Kidney (tissue), 22 donors: ENCODE measurements at places on chromosomes 12 and 14. TPM values are rescaled to one million over a fixed set of nuclear protein-coding genes. Genes with fewer than 3 reads are reported as not detected.

The GLIPR1L1 gene
- not detected for polyA plus RNA-seq

The CMTM5 gene
- polyA plus RNA-seq: 1.1 TPM

The MYF5 gene
- not detected for polyA plus RNA-seq

The CIDEB gene
- 49.7 TPM for polyA plus RNA-seq

The TAS2R10 gene
- not detected for polyA plus RNA-seq

The ACACB gene
- polyA plus RNA-seq: 13.8 TPM

The KRT86 gene
- not detected for polyA plus RNA-seq

The HNRNPA1 gene
- polyA plus RNA-seq: 648 TPM

The PRPH gene
- polyA plus RNA-seq: 0.71 TPM

The IFI27 gene
- 356 TPM for polyA plus RNA-seq

The NUP37 gene
- 26.7 TPM for polyA plus RNA-seq

The SIX1 gene
- 0.13 TPM for polyA plus RNA-seq

The AKAP3 gene
- polyA plus RNA-seq: 2.3 TPM

The MGP gene
- polyA plus RNA-seq: 745 TPM

The ADGRD1 gene
- polyA plus RNA-seq: 1.7 TPM

The SLC17A8 gene
- polyA plus RNA-seq: 0.09 TPM

The PPM1H gene
- polyA plus RNA-seq: 8.7 TPM

The SRRM4 gene
- 0.17 TPM for polyA plus RNA-seq

DNA sequence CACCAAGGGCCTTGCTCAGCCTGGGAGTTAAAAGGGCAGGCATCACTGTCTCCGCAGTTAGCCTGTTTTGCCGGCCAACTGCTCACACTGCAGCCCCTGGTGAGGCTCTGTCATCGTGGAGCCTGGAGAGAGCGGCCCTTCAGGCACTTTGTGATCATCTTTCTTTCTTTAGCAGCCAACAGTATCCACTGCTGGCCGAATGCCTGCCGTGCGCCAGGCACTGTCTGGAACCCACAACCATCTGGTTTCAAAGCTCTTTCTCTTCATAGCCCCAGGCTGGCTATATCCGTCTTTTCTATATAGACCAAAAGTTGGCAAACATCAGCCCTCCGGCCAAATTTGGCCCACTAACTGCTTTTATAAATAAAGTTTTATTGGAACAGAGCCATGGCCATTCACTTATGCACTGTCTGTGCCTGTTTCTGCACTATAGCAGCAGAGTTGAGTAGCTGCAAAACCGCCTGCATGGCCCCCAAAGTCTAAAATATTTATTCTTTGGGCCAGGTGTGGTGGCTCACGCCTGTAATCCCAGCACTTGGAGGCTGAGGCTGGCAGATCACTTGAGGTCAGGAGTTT lies 29.5 kb downstream of the SLC8B1 start:
- DNase-seq: no peak

- no peak for DNase-seq
Observed at GRCh38 chr12:103964805-103965204, 867 bp upstream of the TDG start.

DNA sequence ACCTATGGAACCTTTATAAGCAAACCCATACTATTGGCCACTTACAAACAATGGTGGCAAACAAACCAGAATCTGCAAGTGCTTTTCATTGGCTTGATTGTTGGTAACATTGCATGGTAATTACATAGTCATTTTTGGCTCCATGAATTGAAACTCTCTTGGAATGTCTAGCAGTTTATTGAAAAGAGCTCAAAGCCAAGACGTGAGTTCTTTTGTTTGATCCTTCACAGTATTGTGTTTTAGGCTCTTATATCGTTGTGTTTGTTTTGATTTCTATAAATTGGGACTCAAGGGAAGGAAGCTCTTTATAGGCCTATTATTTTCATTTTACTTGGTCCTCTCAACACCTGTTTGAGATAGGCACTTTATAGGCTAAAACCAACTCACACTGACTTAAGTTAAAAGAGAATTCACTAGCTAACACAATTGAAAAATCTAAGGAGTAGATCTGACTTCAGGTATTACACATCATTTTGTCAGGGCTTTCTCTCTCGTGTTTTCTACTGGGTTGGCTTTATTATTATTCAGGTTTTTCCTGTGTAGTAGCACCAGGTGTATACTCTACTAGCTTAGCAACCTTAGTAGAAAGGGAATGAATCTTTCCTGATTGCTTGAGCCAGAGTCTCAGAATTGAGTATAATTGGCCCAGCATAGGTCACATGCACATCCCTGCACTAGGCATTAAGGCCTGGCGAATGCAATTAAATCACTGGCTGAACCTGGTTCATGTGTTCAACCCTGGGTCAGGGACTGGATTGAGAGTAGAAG lies 341.4 kb downstream of the RAD51B start:
- no peak for DNase-seq

DNA sequence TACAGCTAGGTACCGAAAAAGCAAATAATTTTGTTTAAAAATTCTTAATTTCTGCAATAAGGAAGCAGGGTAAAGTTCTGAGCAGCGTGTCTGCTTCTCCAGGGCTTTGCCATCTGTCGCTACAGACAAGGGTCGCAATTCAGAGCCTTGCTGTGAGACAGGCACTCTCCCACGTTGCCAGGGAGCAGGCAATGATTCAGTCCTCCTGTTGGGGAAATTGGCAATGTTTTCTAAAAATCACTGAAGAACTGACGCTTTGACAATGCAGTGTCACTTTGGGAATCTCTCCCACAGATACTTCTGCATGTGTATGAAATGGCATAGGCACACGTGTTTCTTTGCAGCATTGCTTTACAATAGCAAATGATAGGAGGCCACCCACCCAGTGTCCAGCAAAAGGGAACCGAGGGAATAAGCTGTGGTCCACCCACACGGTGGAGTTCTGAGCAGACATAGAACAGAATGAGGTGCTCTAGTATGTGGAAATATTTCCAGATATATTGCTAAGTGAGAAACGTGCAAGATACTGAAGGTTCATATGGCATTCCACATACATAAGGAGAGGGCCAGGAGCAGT lies 16.0 kb upstream of the HIP1R start:
- DNase-seq: no peak

DNA sequence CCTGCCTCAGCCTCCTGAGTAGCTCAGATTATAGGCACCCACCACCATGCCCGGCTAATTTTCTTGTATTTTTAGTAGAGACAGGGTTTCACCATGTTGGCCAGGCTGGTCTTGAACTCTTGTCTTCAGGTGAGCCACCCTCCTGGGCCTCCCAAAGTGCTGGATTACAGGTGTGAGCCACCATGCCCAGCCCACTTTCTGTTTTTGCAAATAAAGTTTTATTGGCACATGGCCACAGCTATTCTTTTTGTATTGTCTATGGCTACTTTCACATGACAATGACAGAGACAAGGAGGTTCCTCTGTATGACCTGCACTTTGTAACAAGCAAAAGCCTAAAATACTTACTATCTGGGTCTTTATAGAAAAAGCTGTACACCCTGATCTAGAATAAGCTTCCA lies 19.7 kb upstream of the DIABLO start:
- no peak for DNase-seq

DNA sequence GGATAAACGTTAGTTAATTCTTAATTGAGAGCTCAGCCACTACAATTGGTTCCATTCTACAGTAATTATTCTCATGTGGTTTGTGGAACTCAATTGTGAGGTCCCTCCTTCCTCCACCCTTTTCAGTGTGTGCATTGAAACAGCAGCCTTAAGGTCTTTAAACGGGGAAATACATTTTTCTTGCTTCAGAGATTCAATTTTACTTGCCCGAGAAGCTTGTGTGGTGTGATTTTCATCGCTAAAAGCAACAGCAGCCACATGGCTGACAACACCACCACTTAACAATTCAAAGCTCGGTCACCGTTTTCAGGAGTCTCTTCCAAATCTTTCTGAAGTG lies 733 bp upstream of the PPFIBP1 start:
- no peak for DNase-seq

DNA sequence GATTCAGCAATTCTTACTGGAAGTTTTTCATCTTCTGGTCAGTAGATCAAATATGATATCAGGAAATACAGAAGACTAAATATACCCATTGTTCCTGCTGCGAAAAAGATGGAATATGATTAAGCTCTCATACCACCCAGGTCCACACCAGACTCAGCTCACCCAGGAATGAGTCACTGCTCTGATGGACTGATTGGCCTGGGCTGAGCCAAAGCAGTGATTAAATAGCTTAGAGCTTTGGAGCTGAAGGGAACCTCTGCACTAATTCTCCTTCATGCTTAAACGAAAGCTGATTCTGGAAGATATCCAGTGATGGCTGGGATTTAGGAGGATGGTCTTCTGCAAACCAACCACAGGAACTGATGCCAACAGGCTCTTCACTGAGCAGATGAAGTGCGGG lies 62.0 kb upstream of the SYT1 start:
- no peak for DNase-seq

- no peak for DNase-seq
Observed at GRCh38 chr12:13343375-13343774, 146.8 kb downstream of the EMP1 start.

DNA sequence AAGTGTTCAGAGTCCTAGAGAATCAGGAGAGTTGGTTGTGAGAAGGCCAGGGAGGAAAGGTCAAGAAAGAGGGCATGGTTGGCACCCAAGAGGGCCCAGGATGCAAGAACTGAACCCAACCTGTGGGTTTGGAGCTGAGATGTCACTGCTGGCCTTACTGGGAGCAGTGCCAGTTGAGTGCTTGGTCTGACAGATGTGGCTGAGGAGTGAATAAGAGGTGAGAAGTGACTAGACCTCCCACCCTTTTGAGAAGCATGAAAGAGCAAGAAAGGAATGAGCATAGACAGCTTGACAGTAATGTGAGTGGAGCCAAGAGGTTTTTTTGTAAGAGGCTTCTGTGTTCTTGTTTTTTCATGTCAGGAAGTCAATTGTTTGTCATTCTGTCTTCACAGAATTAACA lies 95.3 kb downstream of the FGD4 start:
- DNase-seq: no peak

DNA sequence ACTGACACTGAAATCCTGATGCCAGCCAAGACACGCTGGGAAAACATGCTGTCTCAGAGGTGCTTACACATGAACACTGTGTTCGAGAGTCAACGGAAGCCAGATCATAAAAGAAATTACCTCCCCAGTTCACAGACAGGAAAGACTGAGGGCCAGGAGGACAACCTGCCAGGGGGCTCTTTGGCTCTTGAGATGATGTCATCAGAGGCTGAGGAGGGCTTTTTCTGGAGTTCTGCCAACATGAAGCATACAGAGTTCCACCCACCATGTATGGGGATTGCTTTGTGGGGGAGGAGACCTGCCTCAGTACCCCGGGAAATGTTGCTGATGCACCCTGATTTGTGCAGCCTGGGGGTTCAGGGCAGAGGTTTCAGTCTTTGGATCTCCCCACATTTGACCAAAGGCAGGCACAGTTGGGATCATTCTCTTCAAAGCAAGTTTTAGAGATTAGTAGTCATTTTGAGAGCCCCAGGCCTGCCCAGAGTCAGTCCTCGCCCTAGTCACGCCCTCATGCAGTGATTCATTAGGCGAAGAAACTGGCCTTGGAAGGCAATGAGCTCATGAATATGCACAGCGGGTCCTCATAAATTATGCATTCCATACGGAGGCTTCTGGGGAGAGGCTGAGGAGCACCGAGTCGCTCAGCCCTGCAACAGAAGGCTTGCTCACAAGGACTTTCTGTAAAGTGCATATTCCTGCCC lies 34.9 kb upstream of the EML1 start:
- peak; percentile 52 for DNase-seq

- DNase-seq: no peak
Observed at GRCh38 chr14:38758661-38759060, 344.4 kb downstream of the SEC23A start.

- DNase-seq: peak; percentile 64
Observed at GRCh38 chr12:132237772-132238487, 91.5 kb downstream of the GALNT9 start.

GRCh38 chr12:113203852-113204760 lies 17.2 kb upstream of the TPCN1 start:
- DNase-seq: no peak

- no peak for DNase-seq
Observed at GRCh38 chr14:77708749-77709148, 846 bp downstream of the SLIRP start.

GRCh38 chr12:57094208-57095160 lies 5.6 kb downstream of the NAB2 start:
- DNase-seq: peak; percentile 24

GRCh38 chr14:41362139-41362538 lies 244.5 kb upstream of the LRFN5 start:
- no peak for DNase-seq

- peak; percentile 95 for DNase-seq
Observed at GRCh38 chr12:54082397-54082892, 28.8 kb downstream of the HOXC4 start.

DNA sequence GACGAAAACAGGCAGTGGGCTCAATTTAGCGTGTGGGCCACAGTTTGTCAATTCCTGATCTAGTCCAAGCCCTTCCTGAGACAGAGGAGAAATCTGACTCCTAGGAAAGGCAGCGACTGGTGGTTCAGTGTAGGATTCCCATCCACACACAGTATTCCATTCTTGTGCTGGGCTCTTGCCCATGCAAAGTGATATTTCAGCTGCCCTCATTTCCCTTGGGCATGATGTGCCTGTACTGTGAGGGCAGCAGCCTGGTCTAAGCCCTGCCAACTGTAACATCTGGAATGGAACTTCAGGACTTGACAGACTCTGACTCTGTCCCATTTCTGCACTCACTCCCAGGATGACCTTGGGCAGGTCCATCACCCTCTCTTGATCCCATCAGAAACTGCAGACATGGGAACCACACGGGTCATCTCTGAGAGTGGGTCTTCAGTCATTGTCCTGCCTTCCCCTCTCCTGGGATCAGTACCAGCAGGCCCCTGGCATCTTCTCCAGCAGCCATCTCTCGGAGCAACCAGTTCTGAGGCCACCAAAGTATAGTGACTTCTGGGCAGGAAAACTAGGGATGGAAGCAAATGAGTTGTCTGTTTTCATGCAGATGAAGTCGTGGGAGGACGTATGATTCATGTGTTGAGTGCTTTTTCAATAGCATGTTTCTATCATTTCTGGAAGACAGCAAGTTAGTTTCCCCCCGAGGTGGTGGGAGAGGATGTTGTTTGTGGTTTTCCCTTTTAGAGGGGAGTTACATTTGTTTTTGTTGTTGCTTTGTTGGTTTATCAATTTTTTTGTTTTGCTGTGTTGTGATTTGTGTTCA lies 54.2 kb upstream of the BCL2L14 start:
- DNase-seq: no peak

GRCh38 chr12:1815108-1815507 lies 5.3 kb upstream of the LRTM2 start:
- DNase-seq: no peak

DNA sequence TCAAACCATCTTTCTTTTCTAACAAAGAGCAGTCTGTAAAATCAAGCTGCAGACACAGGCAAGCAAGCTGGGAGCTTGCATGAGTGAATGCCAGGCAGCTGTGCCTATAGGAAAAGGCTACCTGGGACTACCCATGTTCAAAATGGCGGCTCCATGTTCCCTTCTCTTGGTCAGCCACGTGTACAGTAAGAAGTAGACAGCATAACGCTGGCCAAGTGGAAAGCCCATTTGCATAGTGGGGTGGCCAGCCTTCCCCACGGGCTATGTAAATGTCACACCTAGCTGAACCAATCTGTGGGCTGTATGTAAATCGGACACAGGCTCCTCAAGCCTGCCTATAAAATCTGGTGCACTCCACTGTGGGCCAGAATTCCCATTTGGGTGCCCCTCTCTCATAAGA lies 117.1 kb downstream of the SYT10 start:
- peak; percentile 1 for DNase-seq

- DNase-seq: no peak
Observed at GRCh38 chr12:51941011-51941581, 10.4 kb upstream of the ACVR1B start.
